Umbilical cord (tissue), 2 donors: ENCODE measurements at places on chromosomes 11 and 22.

GRCh38 chr11:70078781-70079616 is 882 bp downstream of the ANO1 start:
- DNase-seq = no peak

- peak; percentile 5 for DNase-seq
Observed at GRCh38 chr11:36672815-36673450, 74.9 kb upstream of the RAG2 start.

DNA sequence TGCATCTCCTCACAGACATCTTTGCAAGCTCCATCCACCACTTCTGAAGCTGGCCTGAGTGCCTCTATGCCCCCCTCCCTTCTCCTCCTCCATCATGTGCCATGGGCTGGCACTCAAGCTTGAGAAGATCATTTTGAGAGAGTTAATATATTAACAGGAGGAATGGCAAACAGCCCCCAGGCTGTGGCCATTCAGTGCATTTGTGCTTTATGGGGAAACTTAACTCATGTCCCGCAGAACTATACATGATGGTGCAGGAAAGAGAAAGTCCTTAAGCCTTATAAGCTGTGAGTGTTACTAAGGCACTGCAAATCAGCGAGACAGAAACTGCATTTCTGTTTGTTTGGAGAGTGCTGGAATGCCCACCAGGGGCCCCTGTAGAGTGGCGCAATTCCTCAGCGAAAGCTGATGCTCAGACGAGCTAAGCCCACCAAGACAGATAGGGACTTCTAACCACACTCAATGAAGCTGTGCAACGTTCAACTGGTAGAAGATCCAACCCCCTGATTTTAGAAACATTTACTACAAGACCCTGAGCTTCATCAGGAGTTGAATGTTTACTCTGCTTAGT is 26.8 kb upstream of the PHLDA2 start:
- no peak for DNase-seq

DNA sequence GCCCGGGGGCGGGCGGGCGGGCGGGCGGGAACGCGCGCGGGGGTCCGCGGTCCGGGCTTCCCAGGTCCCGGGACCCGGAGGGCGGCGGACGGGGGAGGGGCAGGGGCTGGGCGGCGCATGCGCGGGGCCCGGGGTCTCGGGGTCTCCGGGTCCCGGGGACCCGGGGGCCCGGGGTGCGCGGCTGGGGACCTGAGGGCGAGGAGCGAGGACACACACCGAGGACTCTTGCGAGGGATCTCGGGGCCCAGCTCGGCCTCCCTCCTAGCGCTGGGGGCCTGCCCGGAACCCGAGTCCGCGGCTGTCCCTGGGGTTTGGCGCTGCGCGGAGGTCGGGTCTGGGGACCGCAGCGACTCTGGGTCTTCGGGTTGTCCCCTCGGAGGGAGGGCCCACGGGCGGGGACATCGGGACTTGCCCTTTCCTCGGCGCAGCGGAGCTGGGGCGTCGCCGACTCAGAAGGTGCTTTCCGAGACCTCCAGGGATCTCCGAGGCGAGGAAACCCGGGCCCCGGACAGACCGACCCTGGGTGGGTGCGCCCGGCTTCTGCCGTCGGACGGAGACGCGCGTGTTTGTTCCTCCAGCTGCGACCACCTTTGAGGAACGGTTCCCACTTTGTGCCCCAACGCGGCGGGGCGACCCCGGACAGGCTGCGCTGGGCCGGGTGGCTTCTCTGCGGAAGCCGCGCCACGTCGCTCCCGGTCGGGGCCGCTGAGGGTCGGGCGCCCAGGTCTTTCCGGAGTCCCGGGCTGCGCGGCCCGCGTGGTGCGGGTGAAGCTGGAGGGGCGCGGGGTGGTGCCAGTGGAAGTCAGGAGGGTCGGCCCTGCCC is 540 bp downstream of the PPARA start:
- peak; percentile 24 for DNase-seq

DNA sequence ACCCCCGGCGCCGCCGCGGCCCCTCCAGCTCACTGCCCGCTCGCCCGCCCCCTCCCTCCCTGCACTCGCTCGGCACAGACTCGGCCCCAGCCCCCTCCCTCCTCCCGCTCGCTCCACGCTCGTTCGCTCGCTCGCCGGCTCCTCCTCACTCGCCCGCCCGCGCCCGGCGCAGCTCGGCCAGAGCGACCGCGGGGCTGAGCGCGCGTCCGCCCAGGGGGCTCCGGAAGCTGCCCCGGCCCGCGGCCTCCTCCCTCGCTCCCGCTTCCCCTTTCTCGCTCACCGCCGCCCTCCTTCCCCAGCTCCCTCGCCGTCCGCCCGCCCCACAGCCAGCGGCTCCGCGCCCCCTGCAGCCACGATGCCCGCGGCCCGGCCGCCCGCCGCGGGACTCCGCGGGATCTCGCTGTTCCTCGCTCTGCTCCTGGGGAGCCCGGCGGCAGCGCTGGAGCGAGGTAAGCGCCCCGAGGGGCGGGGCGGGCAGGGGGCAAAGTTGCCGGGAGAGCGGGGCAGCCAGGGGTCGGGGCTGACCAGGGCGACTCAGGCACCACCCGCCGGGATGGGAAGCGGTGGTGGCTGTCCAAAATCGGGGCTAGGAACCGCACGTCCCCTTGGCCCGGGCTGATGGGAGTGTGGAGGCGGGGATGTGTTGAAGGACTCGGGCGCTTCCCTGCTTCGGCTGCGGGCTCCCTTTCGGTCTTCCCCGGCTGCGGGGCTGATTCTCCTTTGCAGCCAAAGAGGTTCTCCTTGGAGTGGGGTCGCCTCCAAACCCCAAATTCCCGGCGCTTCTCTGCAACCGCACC is at the start of gene SEZ6L:
Gene SEZ6L (plus strand): TSS at position 148 of the 797 bp plus-strand sequence. CDS start 208 bp downstream, at position 356.
- peak; percentile 45 for DNase-seq

- no peak for DNase-seq
Observed at GRCh38 chr11:9118277-9118676, 26.9 kb upstream of the SCUBE2 start.

GRCh38 chr11:64990222-64990923 is 6.4 kb downstream of the BATF2 start:
- peak; percentile 71 for DNase-seq

GRCh38 chr11:46332568-46333393 is 14.5 kb upstream of the DGKZ start:
- DNase-seq = no peak

DNA sequence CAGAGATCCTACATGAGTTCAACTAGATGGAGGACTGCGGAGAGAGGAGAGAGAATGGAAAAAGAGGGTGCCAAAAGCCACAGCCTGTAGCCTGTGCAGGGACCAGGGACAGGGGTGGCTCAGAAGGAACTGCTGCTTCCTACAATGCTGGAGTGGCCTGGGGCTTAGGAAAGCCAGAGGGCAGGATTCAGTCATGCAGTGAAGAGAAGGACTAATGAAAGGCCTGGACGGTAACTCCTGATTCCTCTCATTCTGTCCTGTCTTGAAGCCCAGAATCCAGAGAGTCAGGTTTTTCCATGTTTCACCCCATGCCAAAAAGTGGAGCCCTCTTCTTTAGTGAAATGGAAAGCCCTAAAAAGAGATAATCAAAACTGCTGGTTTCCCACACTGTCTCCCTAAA is 48.4 kb upstream of the INCENP start:
- no peak for DNase-seq

DNA sequence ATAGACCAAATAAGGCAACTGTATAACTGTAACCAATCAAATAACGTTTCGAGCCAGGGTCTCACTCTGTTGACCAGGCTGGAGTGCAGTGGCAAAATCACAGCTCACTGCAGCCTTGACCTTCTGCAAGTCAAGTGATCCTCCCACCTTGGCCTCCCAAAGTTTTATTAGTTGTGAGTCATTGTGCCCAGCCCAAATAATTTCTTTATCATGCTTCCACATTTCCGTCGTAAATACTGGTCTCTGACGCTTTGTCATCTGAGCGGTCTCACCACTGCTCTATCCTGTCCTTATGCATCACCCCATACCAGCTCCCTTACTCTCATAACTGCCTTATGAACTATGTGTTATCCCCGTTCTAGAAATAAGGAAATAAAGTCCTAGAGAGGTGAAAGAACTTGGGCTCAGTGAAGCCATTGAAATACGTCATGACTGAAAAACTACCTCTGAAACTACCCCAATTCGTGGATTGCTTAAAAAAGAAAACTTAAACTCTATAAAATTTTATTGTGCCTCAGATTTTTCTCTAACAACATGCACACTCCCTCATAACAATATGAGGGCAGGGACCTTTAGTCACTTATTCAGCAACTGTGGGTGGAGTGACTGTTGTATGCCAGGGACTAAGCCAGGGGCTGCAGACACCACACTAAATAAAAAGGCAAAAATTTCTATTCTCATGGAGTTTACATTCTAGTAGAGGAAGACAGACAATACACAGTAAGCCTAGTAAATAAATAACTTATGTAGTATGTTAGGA is 15.8 kb upstream of the RTN4RL2 start:
- no peak for DNase-seq

- DNase-seq = no peak
Observed at GRCh38 chr22:30880847-30881246, 87.7 kb downstream of the MORC2 start.

DNA sequence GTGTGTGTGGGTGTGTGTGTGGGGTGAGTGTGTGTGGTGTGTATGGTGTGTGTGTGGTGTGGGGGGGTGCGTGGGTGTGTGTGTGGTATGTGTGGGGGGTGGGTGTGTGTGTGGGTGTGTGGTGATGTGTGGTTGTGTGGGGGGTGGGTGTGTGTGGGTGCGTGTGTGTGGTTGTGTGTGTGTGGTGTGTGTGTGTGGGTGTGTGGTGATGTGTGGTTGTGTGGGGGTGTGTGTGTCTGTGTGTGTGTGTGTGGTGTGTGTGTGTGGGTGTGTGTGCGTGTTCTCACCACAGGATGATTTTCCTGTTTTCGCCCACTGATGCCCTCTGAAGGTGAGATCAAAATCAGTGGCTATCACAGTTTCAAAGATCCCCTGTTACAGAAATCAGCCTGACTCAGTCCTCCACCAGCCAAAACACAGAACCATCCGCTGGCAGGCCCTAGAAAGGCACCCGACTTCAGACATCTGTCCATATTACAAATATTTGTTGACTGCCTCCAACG is 24.7 kb downstream of the CPT1A start:
- no peak for DNase-seq

GRCh38 chr22:35997438-35997837 is 31.2 kb downstream of the RBFOX2 start:
- DNase-seq = no peak

- DNase-seq = no peak
Observed at GRCh38 chr11:3892156-3892555, 36.7 kb downstream of the STIM1 start.

DNA sequence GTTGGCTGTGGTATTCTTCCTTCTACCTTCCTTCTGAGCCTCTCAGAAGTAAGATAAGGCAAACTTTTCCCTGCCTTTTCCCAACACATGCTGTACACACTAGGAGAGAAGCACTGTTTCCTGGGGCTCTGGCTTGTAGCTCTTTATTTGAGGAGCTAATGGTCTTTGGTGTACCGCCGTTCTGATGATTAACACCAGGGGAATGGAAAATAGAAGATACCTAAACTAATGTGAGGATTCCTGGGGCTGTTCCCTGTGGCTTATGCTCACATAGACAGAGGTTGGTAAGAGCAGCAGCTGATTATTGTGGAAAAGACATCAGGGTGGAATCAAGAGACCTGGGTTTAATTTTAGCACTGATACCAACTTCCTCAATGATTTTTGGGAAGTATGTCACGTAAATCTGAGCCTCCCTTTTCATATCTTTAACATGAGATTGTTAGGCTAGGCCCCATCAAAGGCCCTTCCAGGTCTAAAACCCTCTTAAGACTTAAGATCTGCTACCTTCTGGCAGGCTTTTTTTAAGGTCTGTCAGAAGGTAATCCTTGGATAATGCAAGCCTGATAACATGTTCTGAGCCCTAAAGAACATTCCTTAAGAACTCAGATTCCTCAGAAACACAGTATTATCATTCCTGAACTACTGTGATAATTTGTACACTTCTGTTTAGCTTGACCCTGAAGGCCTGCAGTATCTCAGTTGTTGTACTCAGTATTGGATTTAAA is 24.8 kb upstream of the RCE1 start:
- peak; percentile 89 for DNase-seq

- peak; percentile 48 for DNase-seq
Observed at GRCh38 chr22:43001271-43002201, 13.4 kb downstream of the PACSIN2 start.

GRCh38 chr22:27443306-27443705 is 358.2 kb downstream of the MN1 start:
- no peak for DNase-seq

DNA sequence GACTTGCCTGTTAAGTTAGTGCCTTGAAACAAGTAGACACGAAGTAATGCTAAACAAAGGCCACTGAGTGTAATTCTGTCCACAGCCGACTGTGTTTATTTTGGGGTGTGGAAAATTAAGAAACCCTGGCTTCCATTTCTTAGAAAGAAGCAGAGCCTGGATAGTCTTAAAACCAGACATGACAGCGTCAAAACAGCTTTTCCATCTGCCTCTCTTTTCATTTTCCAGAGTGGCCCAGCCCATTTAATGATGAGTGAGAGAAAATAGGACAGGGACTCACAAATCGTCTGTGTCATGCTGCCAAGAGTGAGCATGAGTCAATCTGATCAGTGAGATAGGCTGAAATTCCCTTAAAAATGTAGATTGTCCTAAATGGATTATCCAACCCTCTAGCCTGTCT is 485.9 kb downstream of the JRKL start:
- peak; percentile 35 for DNase-seq

DNA sequence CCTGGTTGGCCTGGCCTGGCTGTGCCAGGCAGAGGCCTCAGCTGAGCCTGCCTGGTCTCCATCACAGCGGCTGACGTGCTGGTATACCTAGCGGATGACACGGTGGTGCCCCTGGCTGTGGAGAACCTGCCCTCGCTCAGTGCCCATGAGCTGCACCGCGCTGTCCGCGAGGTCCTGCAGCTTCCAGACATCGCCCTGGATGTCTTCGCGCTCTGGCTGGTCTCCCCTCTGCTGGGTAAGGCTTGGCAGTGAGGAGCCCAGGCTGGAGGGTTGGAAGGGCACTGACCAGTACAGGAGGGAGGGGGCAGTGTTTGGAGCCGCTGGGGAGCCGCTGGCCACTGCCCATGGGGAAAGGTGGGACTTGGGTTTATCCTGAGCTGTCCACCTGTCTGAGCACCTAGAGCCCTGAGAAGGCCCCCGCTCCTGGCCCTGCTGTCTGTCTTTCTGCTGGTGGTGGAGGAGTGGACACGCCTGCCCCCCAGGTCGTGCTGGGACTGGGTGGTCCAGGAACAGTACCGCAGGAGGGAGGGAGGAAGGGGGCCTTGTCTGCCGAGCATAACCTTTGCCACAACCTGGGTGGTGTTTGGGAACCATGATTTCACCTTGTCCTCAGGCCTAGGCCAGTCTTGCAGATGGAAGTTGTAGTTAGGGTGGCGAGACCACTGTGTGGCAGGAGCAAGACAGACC is 3.0 kb downstream of the FRMD8 start:
- DNase-seq = no peak

GRCh38 chr22:45608763-45609180 is 62.9 kb upstream of the ATXN10 start:
- DNase-seq = no peak

GRCh38 chr11:1779806-1780699 is 16.3 kb upstream of the CTSD start:
- no peak for DNase-seq

- no peak for DNase-seq
Observed at GRCh38 chr11:12674571-12674935, 332 bp downstream of the TEAD1 start.

GRCh38 chr11:110763249-110764011 is 51.2 kb upstream of the ARHGAP20 start:
- peak; percentile 70 for DNase-seq

- no peak for DNase-seq
Observed at GRCh38 chr11:2138068-2138430, 1.1 kb downstream of the IGF2 start.

GRCh38 chr11:125304136-125304535 is 139.6 kb downstream of the PKNOX2 start:
- peak; percentile 56 for DNase-seq
